Neural progenitor cell (in vitro differentiated cells): ENCODE measurements at places on chromosomes 7 and 10. TPM values are rescaled to one million over a fixed set of nuclear protein-coding genes. Genes with fewer than 3 reads are reported as not detected.

- no peak overlapping the region for H3K4me3 ChIP-seq
- no peaks in the 10 kb centered on the region for H3K4me1 ChIP-seq
- no peaks in the 10 kb centered on the region for H3K27me3 ChIP-seq
- H3K36me3 ChIP-seq = no peaks in the 10 kb centered on the region
- no peak for DNase-seq
Observed at GRCh38 chr7:89073776-89074175, 278.2 kb upstream of the TEX47 start.

GRCh38 chr10:86388119-86388704 lies 21.6 kb upstream of the GRID1 start:
- peaks cover 16% of the 10 kb centered on the region for H3K4me1 ChIP-seq
- DNase-seq = no peak
- no peak overlapping the region for H3K27ac ChIP-seq
- H3K4me3 ChIP-seq = no peak overlapping the region
- H3K36me3 ChIP-seq = no peaks in the 10 kb centered on the region

DNA sequence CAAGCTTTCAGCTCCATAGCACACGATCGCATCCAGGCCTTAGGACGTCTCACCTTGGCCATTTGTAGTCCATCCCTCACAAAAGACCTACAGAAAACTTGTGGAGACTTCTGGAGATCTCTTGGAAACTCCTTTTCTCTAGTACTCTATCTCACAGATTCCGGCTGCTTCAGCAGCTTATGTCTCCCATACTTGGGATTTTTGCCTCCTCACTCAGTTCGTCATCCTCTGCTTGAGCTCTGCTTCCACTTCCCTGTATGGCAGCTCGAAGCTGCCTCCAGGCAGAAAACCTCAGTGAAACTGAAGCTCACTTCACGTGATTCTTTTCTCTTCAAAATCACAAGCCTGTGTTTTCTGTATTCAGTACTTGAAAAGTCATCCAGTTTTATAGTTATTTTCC lies 178.7 kb upstream of the GDF10 start:
- no peak for DNase-seq
- H3K36me3 ChIP-seq = no peaks in the 10 kb centered on the region
- no peaks in the 10 kb centered on the region for H3K4me1 ChIP-seq
- H3K27me3 ChIP-seq = no peaks in the 10 kb centered on the region
- no peak overlapping the region for H3K27ac ChIP-seq

ATRNL1 gene
- total RNA-seq = 6.9 and 16.4 TPM in 2 replicates

MTERF1 gene
- 16.2 and 36.9 TPM in 2 replicates for total RNA-seq

PAPOLB gene
- total RNA-seq = 0.06 TPM in 1 of 2 replicates, not detected in the other

DNA sequence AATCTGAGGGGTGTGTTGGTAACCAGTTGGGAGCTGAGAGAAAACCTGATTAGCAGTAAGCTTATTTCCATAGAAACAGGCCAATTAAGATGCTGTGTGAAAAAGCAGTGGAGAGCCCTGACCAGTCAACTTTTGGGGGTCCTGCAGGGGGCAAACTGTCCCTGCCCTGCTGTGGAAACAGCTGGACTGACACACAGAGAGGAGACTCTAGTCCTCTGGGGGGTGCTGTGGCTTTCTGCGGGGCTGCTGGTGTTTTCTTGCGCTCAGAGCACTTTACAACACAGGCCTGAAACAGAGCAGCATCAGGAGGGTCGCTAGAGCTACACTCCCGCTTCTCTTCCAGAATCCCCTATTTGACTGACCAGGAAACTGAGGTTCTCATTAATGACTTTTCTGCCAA lies 546.9 kb upstream of the GALNT17 start:
- H3K4me3 ChIP-seq = no peak overlapping the region
- peaks cover 73% of the 10 kb centered on the region for H3K4me1 ChIP-seq
- H3K36me3 ChIP-seq = no peaks in the 10 kb centered on the region
- H3K27ac ChIP-seq = no peak overlapping the region
